Astrocyte of the spinal cord (primary cell): ENCODE measurements at places on chromosomes 5 and 9.

GRCh38 chr5:116265471-116265870 is 180.6 kb downstream of the COMMD10 start:
- DNase-seq, result no peak

DNA sequence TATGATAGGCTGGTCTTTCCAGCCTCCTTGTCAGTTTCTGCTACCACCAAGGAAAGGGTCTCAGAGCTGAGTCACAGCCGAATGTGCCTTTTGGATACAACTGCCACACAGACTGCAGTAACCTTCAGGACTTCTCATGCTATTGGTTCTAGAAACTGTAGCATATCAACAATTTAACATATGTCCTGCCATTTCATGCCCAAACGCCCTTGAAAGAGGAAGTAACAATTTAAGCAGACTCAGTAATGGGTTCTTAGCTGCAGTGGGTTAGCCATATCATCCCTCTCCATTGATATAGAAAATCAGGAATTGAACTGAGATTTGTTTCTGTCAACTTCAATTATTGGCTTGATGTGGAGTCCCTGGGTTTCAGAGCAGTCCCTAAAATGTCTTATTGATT is 4.1 kb upstream of the CLK4 start:
- DNase-seq, result no peak

- DNase-seq, result no peak
Measured at GRCh38 chr5:125375143-125375542, 628.7 kb upstream of the ZNF608 start.

GRCh38 chr5:136080483-136081216 is 51.9 kb downstream of the TGFBI start:
- peak; percentile 95 for DNase-seq

DNA sequence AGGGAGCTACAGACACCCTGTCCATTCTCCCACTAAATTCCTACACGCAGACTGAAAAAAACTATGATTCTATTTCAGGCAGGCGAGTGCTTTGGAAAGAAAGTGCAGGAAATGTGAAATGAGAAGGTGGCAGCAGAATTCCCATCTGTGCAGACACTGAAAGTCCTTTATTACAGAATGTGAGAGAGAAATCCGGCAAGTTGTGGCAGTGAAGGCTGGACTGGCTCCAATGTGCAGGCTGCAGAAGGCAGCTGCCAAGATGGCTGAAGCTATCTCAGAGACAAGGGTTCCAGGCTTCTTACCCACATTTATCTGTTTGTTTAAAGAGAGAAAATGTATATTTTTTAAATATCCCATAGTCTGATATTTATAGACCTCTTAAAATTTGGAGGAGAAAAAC is 161.8 kb upstream of the VLDLR start:
- no peak for DNase-seq

GRCh38 chr9:29213417-29214153 is 1640.3 kb upstream of the C9orf72 start:
- DNase-seq, result peak; percentile 10

- peak; percentile 85 for DNase-seq
Measured at GRCh38 chr9:36401164-36401740, 1.2 kb upstream of the RNF38 start.

DNA sequence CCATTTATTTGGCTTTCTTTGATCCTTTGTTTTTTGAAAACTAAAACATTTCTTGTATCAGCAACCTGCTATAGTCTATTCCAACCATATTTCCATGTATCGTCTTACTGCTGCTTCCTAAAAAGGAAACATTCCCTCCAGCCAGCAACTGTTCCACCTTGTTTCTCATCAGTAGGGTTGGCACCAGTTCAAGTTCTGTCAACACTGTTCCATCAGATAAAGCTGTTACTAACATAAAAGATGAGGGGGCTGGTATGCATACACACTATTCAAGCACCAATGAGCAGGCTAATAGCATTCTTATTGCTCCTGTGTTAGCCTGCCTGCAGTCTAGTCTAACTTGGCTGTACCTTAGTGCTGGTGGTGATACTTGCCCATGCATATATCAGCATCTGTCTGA is 178.3 kb downstream of the CWC27 start:
- DNase-seq, result no peak

- no peak for DNase-seq
Measured at GRCh38 chr9:91006046-91006445, 204.4 kb downstream of the SYK start.

DNA sequence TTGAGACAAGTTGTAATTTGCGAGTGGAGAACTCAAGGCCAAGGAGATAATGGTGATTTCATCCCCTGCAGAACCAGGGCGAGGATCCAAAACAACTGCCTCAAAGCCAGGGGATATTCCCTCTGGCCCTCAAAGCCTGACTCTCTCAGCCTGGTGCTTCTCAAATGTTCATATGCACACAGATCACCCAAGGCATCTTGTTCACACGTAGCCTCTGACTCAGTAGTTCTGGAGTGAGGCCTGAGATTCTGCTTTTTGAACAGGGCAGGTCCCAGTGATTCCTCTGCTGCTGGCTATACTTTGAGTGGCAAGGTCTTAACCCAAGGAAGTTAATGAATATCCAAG is 30.2 kb upstream of the WWC1 start:
- DNase-seq, result no peak

GRCh38 chr9:131254626-131255025 is 21.7 kb downstream of the FAM78A start:
- DNase-seq, result no peak

- peak; percentile 33 for DNase-seq
Measured at GRCh38 chr9:13952906-13953305, 361.0 kb downstream of the NFIB start.

DNA sequence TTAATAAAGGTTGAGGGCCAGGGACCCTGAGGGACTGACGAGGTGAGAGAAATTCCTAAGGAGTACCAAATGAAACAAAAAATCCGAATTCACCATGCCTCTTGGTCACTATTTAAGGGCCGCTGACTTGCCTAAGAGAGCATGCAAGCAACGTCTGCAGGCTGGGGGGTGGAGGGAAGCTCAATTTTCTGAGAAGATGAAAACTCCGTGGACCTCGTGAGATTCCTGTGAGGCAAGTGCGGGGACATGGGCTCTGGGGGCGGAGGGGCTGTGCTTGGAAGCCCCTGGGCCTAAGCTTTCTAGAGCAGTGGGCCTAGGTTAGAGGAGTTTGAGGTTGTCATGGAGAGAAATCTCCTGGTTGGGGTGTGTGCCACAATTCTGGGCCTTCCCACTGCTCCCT is 27.5 kb downstream of the NTRK2 start:
- no peak for DNase-seq

GRCh38 chr5:55917402-55918086 is 66.4 kb downstream of the IL31RA start:
- DNase-seq, result no peak

DNA sequence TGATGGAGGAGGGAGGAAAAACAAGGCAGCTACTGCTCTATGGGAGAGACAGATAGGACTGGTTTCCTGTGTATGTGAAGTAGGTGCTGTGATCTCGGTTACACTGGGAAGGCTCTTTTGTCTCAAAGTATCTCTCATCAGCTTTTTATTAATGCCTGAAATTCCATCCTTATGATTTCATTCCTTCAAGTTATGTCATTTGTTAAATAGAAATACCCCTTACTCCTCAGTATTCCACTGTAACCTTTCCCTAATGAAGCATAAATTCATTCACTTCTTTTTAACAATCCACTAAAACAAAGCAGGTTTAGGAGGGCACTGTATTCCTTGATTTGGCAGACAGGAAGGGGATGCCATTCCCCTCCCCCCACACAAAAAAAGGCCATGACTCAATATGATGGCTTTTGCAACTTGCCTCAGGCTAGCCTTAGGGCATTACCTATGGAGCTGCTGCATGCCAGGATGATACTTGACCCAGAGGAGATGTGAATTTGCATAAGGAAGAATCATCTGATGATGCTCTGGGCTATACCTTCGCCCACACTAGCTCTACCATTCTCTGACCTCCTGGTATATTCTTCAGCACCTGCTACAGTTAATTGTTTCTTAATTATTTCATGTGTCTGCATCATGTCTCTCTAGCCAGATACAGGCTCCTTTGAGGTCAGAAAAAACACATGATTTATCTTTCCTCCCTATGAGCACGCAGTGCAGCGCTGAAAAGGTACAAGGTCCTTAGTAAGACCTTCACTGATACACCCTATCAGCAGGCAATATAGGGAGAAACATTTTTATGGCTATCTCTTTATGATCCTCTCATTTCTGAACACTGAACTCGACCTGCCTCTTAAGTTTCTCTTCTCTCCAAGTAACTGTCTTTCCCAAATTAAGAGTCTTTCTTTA is 26.3 kb downstream of the NR3C1 start:
- peak; percentile 50 for DNase-seq

- no peak for DNase-seq
Measured at GRCh38 chr9:89495824-89496560, 1.9 kb downstream of the SEMA4D start.

GRCh38 chr5:96973532-96974401 is 37.9 kb downstream of the LNPEP start:
- DNase-seq, result no peak

GRCh38 chr5:172872997-172873491 is 39.0 kb downstream of the ERGIC1 start:
- DNase-seq, result peak; percentile 94

- no peak for DNase-seq
Measured at GRCh38 chr9:113151696-113152630, 1.2 kb downstream of the SLC31A2 start.

DNA sequence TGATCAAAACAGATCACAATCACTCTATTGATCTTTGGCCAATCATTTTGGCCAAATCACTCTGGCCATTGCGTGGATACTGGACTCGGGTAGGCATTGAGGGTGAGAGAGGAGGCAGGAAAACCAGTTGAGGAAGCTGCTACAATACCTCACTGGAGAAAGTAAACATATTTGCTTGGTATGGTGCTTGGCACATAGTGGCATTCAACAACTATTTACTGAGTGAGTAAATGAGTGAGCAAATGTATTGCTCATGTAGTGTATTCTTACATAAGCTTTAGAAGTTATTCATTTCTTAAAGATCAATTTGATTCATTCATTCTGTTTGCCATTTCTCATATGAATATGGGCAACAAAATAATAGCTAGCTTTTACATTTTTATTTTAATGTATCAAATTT is 4.0 kb upstream of the DEPDC1B start:
- DNase-seq, result no peak

DNA sequence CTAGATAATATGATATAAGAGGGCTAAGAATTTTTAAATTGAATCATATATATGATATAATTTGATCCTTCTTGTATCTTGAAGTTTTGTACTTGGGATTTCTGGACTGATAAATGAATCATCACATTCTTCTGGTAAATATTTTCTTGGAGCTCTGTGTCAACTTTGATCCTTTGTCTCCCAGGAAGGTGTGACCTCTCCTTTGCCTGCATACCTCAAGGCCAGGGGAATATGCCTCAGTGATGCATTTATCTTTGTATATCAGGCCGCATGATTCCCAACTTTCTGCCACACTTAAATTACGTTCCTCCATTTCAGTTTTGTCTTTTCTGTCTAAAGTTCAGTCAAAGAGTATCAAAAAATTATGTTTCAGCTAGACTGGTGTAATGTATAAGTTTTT is 101.2 kb downstream of the NLN start:
- no peak for DNase-seq

DNA sequence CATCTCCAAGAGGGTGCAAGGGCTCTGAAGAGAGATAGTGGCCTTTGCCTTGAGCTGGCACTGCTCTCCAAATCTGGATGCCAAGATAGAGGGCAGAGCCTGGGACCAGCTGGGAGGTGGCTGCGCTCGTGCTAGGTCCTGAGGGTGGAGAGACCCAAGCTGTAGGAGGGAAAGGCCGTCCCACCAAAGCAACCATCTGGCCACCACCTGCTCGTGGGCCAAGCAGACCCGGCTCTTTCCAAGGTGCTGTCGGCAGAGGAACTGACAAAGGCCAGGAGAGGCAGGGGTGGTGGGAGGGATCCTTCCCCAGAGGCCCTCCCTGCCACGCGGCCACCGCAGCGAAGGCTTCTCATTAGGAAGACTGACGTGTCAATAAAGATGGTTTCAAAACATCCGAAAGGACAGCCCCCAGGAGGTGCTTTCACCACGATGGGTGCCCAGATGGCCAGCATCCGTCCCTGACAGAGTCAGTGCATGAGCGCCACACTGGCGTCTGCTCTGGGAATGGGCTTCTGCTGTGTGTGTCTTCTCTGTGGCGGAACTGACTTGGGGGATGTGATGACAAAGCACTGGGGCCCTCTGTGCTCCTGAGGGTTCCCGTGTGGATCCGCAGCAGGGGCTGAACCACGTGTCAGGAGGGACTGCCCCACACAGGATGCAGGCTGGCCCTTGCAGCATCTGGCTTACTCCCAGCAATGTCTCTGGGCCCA is 213.5 kb downstream of the FANCC start:
- no peak for DNase-seq

GRCh38 chr5:12625667-12626263 is 721.5 kb upstream of the CTNND2 start:
- no peak for DNase-seq

GRCh38 chr5:148397968-148398595 is 14.3 kb downstream of the FBXO38 start:
- DNase-seq, result no peak

DNA sequence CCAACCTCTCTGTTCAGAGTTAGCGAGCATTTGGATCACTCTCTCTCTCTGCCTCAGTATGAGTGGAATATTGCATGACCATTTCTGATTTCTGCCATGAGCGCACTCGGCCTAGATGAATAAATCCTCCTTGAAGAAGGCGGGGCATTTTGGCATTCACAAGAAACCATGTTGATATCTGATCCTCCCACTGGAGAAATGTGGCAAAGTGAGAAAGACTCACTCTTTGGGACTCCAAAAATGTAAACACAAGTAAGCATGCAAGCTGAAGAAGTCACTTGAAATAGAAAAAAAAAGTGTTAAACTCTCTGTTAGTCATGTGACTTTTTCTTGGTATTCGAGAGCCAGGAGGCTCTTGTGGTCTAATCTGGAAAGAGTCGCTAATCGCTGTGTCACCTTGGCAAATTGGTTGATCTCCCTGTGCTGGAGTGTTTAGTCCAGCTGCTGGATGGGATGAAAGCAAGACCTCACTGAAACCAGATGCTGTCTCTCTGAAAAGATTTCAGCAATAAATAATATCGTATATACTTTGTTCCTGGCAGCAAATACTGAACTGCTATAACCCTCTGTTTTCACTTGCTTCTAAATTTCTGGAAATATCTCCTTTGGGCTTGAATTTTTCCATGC is 95.5 kb downstream of the GHR start:
- DNase-seq, result no peak

GRCh38 chr9:68871236-68871635 is 142.7 kb downstream of the PRKACG start:
- no peak for DNase-seq

GRCh38 chr5:464446-464842 is 21.5 kb downstream of the EXOC3 start:
- no peak for DNase-seq

- DNase-seq, result no peak
Measured at GRCh38 chr9:6184749-6185645, 30.6 kb upstream of the IL33 start.

- DNase-seq, result no peak
Measured at GRCh38 chr9:73007966-73008672, 55.3 kb upstream of the ALDH1A1 start.

DNA sequence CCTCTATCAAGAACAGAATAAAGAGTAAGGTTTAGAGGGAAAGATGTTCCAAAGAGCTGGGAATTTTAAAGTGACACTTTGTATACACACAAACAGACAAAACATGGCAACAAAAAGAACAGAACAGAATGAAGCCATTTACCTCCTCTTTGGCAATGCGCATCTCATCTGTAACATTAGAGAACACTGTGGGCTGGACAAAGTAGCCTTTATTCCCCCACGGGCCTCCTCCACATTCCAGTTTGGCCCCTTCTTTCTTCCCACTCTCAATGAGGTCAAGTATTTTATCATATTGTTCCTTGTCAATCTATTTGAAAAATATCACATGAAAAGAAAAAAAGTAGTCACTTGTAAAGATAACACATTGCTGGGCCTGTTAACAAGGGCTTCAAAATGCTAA is 41.0 kb downstream of the ALDH1A1 start:
- DNase-seq, result no peak
